Activated CD4-positive, CD25-positive, alpha-beta regulatory T cell treated with anti-CD3 and anti-CD28 coated beads, Interleukin-2, amount 50 U/mL, for 16 hours (primary cell): ENCODE measurements at places on chromosomes 4 and X.

- DNase-seq: no peak
Observed at GRCh38 chr4:2827874-2828751, 15.5 kb upstream of the ADD1 start.

GRCh38 chr4:110508827-110509710 is 33.1 kb downstream of the ENPEP start:
- DNase-seq: no peak

DNA sequence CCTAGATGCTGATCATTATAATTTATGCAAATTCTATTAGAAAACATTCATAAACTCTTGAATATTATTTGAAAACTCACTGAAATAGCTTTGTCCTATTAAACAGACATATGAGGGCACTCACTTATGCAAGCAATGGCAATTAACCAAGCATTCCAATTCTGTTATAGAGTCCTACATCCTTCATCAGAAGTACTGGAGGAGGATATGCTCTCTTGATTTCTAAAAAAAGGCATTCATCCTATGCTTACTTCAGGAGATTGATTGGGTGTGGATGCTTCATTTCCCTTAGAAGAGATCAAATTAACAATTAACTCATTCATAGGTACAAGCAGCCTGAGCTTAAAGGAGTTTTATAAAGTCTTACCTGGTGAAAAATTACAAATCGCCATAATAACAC is 1317.2 kb downstream of the PCDH7 start:
- no peak for DNase-seq

- no peak for DNase-seq
Observed at GRCh38 chr4:173269280-173269679, 64.9 kb downstream of the HMGB2 start.

GRCh38 chrX:109775386-109775785 is 42.3 kb upstream of the ACSL4 start:
- DNase-seq: no peak

- no peak for DNase-seq
Observed at GRCh38 chrX:46257451-46257879, 287.8 kb downstream of the ZNF674 start.

DNA sequence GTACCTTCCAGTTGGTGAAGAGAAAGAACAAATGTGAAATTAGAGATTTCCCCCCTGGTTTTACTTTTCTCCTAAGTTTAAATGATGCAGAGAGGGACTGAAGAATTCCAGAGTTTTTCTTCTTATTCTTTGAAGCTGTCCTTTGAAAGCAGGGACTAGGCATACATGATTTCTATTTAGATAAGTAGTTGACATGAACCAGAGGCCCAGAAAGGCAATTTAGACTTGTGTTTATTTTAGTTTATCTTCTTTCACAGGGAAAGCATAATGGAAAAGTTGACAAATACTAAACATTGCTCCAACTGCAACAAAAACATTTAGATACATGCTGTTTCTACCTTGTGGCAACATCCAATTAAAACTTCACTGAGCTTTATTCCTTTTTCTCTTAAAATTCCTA is 32.0 kb downstream of the PTPN13 start:
- DNase-seq: no peak

GRCh38 chr4:188719794-188720193 is 580.6 kb downstream of the TRIML1 start:
- no peak for DNase-seq

DNA sequence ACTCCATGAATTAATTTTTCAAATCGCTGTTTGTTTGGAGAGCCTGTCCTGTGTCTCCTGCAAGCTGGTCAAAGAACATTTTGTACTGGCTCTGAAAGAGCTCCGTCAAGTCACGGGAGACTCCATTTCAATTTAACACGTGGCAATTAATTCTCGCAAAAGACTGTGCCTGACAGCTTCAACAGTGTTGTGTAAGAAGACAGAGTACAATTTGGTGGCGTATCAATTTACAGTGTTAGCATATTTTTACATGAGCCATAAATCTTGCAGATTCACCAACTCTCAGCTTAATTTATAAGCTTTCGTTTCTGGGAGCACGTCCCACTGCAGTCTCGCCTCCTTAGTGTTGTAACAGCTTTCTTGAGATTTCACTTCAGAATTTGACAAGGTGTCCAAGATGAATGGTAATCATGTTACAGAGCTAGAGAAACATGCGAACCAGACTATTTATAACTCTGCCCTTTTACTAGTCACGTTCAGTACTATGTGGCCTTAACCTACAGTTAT is 70.8 kb downstream of the RWDD4 start:
- no peak for DNase-seq

DNA sequence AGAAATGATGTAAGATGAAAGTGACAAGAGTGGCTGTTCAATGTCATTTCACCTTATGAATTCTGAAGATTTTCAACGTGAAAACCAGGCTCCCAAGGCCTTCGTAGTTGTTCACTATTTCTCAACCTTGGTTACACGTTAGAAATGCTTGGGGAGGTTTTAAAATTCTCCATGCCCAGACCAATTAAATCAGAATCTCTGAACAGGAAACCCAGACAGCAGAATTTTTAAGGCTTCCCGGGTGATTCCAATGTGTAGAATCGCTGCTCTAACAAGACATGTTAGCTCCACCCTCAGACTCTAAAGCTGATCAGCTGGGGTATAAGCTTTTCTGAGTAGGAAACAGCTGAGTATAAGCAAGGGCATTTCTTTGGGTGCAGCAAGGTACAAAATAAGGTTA is 160.4 kb upstream of the TET2 start:
- DNase-seq: no peak

DNA sequence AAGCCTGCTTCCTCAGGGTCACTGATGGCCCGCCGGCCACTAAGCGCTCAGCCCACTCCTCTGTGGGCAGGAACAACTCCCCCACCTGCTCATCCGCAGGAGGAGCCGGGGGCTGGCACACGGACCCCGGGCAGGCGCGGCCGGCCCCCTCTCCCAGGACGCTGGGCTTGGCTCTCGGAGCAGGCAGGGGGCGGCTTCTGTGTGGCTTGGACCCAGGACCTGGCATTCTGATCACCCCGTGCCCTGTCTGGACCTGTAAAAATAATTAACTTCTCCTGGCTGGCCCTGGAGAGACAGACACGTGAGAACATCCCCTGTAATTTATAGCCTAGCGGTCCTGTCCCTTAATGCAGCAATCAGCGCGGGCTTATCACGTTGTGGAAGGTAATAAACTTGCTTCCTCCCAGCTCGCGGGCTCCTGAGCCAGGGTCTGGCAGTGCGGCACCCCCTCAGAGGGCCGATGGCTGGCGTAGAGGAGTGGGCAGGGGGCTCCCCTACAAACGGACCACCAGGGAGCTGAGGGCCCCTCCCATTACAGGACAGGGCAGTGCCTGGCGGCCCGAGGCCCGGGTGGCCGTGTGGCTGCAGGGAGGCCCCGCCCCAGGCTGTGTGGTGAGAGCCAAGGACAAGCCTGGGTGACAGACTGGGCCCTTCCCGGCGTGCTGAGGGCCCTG is 84.5 kb upstream of the NKX1-1 start:
- DNase-seq: no peak

- DNase-seq: no peak
Observed at GRCh38 chr4:13516315-13516860, 27.9 kb downstream of the NKX3-2 start.
